BJ (cell line): ENCODE measurements at places on chromosomes 11 and 22. TPM values are rescaled to one million over a fixed set of nuclear protein-coding genes. Genes with fewer than 3 reads are reported as not detected.

Gene HEPHL1
- not detected in 2 replicates for polyA plus RNA-seq

DNA sequence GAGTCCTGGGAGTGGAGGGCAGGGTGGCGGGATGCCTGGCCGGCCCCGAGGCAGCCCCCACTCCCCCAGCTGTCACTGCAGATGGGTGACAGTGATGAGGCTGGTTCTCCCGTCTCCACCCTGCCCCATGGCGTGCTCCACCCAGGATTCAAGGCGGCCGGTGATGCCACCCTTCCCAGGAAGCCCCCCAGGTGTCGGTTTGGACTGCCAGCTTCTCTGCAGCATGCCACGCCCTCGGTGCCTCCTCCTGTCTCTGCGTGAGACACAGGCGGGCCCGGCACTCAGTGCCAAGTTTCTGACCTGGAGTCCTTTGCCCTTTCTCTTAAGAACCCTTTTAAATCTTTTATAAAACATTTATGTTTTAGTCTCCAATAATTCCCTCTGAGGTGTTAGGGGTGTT lies 71.5 kb downstream of the MPPED1 start:
- no peak for DNase-seq

DNA sequence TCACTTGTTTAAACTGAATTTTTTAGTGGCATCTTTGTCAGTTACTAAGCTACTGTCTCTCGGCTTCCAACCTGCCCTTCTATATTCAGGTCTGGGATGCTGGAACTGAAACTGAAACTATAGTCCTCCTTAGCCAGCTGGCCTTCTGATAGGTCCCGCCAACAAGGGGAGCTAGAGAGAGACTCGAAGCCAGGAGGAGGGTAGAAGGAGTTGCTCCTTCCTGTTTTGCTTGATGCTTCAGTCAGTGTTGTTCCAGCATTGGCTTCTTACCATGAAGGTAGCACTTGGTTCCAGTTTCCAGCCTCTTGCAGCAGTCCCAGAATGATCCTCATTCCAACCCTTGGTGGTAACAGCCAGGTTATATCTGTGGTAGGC lies 32.9 kb upstream of the HORMAD2 start:
- DNase-seq, result no peak

- no peak for DNase-seq
Measured at GRCh38 chr11:10323793-10324170, 18.9 kb downstream of the ADM start.
